ENCODE measurements at places on chromosomes 6 and 20. TPM values are rescaled to one million over a fixed set of nuclear protein-coding genes. Genes with fewer than 3 reads are reported as not detected.

The TXLNB gene
- total RNA-seq: 0.37 TPM

The CDC5L gene
- 25.7 TPM for total RNA-seq

The ENPP1 gene
- 31.9 TPM for total RNA-seq

The PRSS16 gene
- 0.11 TPM for total RNA-seq

The ULBP1 gene
- total RNA-seq: 0.12 TPM

The NNAT gene
- 1.2 TPM for total RNA-seq

The MATN4 gene
- total RNA-seq: 0.11 TPM
